GDM1 (cell line): ENCODE measurements at places on chromosomes 3 and 15.

DNA sequence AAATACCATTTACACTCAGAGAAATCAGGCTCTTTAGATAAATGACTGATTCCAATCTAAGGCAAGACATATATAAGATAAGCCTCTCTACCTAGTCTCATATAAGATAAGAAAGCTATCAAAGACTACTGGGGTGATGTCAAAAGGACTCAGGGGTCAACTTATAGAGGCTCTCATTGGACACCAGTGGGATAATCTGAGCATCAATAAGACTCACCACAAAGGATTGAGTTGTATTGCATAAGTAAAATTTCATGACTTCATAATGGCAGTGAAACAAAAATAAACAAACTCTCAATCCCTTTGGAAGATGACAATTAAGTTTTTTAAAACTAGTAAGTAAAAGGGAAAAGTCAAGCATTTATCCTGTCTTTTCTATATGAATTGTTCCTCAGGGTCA is 317.8 kb downstream of the SHQ1 start:
- DNase-seq: no peak

DNA sequence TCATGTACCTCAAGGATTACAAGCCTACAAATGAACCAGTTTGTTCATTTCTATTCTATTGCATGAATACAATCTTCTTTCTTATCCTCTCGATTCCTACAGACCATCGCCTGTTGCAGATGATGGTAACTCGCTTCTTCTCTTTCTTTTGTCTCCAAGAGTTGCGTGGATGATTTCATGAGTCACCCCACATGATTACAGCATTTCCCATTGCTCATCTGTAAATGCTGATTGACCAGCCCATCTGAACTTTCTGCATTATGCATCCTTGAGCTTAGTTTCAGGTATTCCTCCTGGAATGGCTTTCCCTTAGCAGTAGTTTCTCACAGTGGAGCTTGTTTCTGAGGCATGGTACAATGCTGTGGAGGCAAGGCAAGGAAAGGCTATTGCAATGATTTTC is 109.6 kb upstream of the TOPAZ1 start:
- no peak for DNase-seq

DNA sequence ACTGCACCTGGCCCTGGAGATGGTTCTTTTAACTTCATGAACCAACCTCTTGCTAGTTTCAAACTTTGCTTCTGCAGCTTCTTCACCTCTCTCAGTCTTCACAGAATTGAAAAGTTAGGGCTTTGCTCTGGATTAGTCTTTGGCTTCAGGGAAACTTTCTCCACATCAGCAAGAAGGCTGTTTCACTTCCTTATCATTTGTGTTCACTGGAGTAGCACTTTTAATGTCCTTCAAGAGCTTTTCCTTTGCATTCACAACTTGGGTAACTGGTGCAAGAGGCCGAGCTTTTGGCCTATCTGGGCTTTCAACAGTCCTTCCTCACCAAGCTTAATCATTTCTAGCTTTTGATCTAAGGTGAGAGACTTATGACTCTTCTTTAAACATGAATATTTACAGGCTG is 15.7 kb upstream of the TM2D3 start:
- no peak for DNase-seq

DNA sequence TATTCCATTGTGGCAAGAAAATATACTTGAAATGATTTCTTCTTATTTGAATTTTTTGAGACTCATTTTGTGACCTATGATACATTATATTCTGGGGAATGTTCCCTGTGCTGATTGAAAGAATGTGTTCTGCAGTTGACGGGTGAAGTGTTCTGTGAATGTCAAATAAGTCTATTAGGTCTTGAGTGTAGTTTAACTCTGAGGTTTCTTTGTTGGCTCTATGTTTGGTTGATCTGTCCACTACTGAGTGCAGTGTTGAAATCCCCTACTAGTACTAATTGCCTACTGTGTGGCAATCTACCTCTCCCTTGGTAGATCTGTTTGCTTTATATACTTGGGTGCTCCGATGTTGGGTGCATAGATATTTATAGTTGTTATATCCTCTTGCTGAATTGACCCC is 46.3 kb upstream of the VEPH1 start:
- DNase-seq: no peak

- DNase-seq: no peak
Measured at GRCh38 chr3:127407026-127407939, 119.4 kb upstream of the PRR20G start.
